ENCODE measurements at places on chromosomes 1 and 21. TPM values are rescaled to one million over a fixed set of nuclear protein-coding genes. Genes with fewer than 3 reads are reported as not detected.

The NHLH2 gene
- total RNA-seq = not detected

The DIRAS3 gene
- 1.2 TPM for total RNA-seq

The ERICH3 gene
- total RNA-seq = not detected

The GPR52 gene
- total RNA-seq = not detected

The SYT11 gene
- total RNA-seq = 1.3 TPM

The TMPRSS15 gene
- not detected for total RNA-seq

The OR10J1 gene
- total RNA-seq = not detected

The LRRC38 gene
- total RNA-seq = not detected

The NBL1 gene
- total RNA-seq = 24.5 TPM

The CFHR4 gene
- total RNA-seq = not detected

The OR2W3 gene
- total RNA-seq = not detected

The NCAM2 gene
- total RNA-seq = not detected

The TCHH gene
- 0.19 TPM for total RNA-seq

The GBP1 gene
- 0.07 TPM for total RNA-seq

The PTGFR gene
- not detected for total RNA-seq

The FCRL4 gene
- total RNA-seq = not detected

The S100A8 gene
- not detected for total RNA-seq

The LGR6 gene
- total RNA-seq = 0.41 TPM

The CLCA1 gene
- not detected for total RNA-seq

The CPT2 gene
- 7.6 TPM for total RNA-seq

The AUNIP gene
- 6.2 TPM for total RNA-seq

The UBXN10 gene
- not detected for total RNA-seq

The GFI1 gene
- total RNA-seq = 0.26 TPM

The PODN gene
- not detected for total RNA-seq

The LPAR3 gene
- total RNA-seq = 0.21 TPM
